ENCODE measurements at places on chromosomes 1 and 21. TPM values are rescaled to one million over a fixed set of nuclear protein-coding genes. Genes with fewer than 3 reads are reported as not detected.

The DISC1 gene
- 0.99 TPM for total RNA-seq

The DNM3 gene
- total RNA-seq: 2.0 TPM

The RPL22 gene
- total RNA-seq: 226 TPM

The FCRL6 gene
- total RNA-seq: not detected

The NPHS2 gene
- total RNA-seq: not detected

The OR2T33 gene
- not detected for total RNA-seq

The YIPF1 gene
- 20.9 TPM for total RNA-seq

The S100A7A gene
- total RNA-seq: not detected

The CNIH4 gene
- total RNA-seq: 88.6 TPM

The GPR137B gene
- 14.5 TPM for total RNA-seq

The RRP1B gene
- total RNA-seq: 36.6 TPM

The SMAP2 gene
- total RNA-seq: 17.0 TPM

The ZNF593OS gene
- total RNA-seq: not detected

The ALX3 gene
- not detected for total RNA-seq

The SPRR2A gene
- total RNA-seq: 8.3 TPM

The COL6A1 gene
- total RNA-seq: 93.0 TPM

The SPRR2B gene
- not detected for total RNA-seq
